ENCODE measurements at places on chromosomes 4 and X.

GRCh38 chr4:2142630-2143427 lies 83.7 kb downstream of the NAT8L start:
- DNase-seq = no peak

DNA sequence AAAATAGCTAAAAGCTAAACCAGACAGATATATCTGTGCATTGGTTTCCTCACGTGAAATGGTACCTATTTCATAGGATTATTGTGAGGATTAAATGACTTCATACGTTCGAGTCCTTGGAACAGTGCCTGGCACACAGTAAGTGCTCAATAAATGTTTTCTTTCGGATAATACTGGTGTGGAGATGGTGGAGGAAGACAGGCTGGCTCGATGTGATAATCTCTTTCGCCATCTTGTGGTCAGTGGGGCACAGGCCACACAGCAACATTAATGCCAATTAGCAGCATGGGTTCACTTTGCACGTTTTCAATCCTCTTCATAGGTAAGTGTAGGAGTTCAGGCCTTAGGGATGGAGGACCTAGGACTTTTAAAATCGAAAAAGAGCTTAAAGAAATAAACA lies 9.3 kb downstream of the PAGE4 start:
- no peak for DNase-seq

DNA sequence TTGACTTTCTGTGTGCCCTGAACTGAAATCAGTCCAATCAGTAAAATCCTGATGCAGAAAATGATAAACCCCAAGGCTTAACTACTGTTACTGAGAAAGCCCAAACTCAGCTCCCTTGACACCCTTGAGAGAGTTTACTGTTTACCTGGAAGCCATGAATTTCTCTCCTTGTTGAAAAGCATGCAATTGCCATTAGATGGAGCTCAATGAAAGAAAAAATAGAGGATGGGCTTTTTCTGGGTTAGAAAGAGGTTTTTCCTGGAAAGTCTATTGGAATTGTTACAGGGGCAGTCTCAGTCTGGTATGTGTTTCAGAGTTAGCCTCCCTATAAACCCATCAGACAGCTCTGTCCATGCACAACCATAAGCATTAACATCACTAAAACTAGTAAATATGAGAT lies 66.4 kb upstream of the C4orf54 start:
- DNase-seq = no peak

DNA sequence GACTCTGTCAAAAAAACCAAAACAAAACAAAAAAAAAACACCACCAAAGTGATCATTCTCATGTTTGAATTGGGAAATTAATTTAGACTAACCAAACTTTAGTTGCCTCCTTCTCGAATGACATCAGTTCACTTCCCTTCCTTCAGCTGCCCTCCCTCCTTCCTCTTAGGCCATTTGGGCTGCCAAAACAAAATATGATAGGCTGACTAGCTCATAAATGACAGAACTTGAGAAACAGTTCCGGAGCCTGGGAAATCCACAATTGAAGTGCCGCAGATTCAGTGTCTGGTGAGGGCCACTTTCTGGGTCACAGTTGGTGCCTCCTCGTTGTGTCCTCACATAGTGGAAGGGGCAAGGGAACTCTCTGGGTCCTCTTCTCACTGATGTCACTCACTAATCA lies 16.1 kb upstream of the WAS start:
- DNase-seq = no peak

- no peak for DNase-seq
These were observed 15.4 kb upstream of the DOCK11 start for GRCh38 chrX:118480172-118480571.
